ENCODE measurements at places on chromosomes 1 and 21. TPM values are rescaled to one million over a fixed set of nuclear protein-coding genes. Genes with fewer than 3 reads are reported as not detected.

Gene RGS16
- 5.5 TPM for total RNA-seq

Gene KAZN
- total RNA-seq = 30.6 TPM

Gene MYBPH
- total RNA-seq = not detected

Gene CD84
- total RNA-seq = 33.4 TPM

Gene IQGAP3
- total RNA-seq = 4.2 TPM

Gene OR6K3
- not detected for total RNA-seq

Gene ZNHIT6
- 14.8 TPM for total RNA-seq

GRCh38 chr1:99456536-99456935, 189.4 kb upstream of the PALMD start:
- DNase-seq = no peak

DNA sequence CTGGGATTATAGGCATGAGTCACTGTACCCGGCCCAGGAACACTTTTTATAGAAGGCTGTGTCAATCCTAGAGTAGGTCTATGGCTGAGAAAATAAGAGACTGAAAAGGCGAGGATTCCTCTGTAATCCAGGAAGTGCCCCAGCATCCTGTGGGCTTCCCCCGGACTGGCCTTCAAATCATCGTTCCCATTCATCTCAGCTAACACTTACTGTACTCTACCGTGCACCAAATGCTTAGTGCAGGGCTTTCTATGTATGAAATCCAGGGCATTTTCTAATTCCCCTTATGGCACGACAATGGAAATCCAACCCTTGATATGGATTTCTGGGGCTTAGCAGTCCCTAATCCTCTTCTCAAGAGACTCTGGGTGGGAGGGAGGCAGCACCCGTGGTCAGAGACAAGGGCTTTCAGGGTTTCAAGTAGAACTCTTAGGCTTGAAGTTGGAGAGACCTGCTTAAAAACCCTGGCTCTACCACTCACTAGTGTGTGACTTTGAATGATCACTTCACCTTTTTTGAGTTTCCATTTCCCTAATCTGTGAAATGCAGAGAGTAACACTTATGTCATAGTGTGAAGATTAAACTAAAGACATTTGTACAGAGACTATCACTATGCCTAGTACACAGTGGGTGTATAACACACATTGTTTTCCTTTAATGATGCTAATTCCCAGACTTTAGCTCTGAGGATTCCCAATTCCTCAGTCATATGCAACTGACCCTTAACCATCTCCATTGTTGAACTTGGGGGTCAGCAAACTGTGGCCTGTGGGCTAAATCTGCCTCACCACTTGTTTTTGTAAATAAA, 20.3 kb downstream of the MECR start:
- DNase-seq = no peak

DNA sequence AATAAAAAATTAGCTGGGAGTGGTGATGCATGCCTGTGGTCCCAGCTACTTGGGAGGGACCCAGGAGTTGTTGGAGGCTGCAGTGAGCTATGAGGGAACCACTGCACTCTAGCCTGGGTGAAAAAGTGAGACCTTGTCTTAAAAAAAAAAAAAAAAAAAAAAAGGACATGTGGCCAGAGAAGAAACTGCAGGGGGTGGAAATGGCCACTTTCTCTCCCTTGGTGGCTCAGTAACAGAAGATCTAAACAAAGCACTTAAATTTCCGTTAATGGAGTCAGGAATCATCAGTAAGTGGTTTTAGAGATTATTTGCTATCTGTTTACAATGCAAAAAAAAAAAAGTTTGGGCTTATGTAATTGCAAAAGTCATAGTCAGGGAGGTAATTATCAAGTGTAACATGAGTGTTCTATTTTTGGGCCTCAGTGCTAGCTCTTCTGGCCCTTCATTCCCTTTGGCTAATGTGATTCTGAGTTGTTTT, 19.3 kb upstream of the OPRD1 start:
- DNase-seq = no peak

GRCh38 chr1:67713057-67713846, 28.3 kb downstream of the GADD45A start:
- DNase-seq = no peak

DNA sequence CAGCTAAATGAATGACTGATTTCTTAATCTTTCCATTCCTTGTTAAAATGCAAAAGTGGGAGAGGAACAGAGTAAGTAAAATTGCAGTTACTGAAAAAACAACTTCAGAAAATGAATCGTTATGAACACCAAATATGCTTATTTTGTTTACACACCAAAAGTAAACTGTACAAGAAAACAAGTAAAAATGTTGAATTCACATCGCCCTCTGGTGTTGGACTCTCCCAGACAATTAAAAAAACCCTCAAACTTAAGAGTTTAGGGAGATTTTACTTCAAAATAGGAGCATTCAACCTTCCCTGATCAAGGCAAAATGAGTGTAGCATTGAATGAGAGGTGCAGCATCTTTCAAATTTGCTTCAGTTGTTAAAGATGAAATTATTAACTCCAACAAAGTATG, 19.4 kb upstream of the ESRRG start:
- no peak for DNase-seq

DNA sequence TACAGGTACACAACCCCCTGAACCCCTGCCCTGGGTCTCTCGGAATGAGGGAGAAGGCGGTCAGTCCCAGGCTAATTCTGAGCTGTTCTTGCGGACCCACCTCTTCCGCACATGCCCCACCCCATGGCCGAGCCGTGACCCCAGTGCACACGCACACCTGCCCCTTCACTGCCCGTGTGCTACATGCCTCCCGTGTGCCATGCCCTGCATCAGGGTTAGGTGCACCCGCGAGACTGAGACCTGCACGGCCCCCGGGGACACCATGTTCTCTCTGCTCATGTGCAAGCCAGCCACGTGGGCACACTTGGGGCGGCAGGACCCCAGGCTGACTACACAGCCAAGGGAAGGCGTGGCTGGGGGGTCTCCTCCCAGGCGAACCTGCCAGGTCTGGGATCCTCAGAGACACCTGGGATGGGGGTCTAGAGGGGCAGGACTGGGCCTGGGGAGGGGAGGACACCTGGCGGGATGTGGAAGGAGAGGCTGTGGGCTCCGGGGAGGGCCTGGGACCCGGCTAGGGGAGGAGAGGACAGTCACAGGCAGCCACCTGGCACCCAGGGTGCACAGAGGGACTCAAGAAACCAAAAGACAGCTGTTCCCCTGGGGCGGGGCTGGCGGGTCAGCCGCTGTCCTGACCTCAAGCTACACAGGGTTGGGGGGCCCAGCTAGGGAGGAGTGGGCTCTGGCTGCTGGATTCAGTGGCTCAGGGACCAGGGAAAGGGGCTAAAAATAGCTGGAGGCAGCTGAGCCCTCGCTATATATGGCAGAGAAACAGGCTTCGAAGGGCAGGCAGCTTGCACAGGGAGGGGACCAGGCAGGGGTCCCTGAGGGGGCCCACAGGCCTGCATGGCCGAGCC, 133.4 kb downstream of the CASZ1 start:
- DNase-seq = no peak

DNA sequence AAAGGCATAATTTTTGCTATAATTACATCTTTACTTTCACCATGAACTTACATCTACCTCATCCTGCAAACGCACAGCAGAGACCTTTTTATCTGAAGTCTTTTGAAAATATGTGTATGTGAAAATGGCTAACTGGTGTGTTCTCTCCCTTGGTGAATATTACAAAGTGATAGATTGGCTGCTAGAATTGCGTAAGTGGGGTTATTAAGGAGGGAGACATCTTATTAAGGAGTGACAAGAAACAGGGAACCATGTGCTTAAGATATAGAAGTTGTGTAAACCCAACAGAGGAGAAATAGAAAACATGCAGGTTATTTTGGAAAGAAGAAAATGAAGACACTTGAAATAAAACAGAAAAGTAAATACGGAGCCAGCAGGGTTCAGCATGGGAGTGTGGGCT, 7.8 kb downstream of the KCNJ15 start:
- no peak for DNase-seq

DNA sequence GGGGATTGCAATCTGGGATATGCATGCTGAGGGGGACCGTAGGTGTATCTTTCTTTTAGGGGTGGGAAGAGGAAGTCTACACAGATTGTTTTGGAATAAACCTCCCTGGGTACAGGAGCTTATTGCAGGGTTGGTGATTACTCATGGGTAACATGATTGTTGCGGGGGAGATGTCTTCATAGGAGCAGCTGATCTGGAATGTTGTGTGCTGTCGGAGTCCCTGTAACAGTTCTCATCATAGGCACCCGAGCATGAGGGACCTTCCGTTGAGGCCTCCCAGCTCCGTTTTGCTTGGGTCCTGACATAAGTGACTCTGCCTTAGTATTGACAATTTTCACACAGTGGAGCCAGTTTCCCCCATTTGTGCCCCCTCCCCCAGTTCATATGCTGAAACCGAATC, 4.2 kb upstream of the PRXL2B start:
- no peak for DNase-seq

- no peak for DNase-seq
Measured at GRCh38 chr1:31460027-31460426, 47.0 kb downstream of the SERINC2 start.

DNA sequence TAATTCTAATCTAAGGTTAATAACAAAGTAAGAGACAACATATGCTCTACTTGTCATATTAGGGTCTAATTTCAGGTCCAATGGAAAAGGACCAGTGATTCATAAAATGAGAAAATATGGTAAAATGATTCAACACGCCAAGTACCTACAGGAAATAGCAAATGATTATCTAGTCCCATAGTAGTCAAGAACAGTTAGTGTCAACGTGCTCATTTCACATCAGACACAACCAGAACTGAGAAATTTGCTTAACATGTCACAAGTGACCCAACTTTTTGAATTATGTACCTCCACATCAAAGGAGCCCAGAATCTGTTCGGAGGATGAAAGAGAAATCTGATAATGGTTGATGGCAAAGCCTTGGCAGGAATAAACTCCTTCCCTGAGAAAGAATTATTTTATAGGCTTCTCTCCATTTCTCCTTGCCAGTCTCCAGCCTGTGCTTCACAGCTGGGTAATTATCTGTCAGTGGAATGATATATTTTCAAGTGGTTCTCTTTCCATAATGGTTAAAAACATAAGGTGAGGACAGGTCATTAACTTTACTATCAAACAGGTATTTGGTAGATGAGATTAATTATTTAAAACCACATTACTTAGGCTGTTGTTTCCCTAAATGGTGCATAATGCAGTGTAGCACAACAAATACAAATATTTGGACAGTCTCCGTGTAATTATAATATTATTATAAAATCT, 83.2 kb downstream of the APP start:
- DNase-seq = no peak

- no peak for DNase-seq
Measured at GRCh38 chr1:245530937-245531336, 376.2 kb downstream of the KIF26B start.

DNA sequence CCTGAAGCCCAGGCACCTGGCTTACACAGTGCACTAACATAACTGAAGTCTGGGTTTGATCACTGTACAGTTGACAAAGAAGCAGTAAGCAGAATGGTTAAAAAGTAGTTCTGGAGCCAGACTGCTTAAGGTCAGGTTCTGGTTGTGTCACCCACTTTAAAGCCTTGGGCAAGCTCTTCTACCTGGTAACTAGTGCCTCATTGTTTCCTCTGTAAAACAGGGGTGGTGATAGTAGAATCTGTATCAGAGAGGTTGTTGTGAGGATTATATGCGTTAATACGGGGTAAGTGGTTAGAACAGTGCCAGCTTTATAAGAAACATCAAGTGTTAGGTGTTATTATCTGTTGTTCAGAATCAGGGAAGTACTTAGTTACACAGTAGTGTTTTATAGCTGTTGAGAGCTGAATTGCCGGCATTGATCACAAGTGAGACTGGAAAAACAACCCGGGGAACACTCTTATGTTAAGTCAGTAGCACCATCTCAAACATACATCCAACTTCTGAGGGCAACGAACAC, 3.7 kb downstream of the BACH1 start:
- DNase-seq = no peak

GRCh38 chr1:198620951-198621824, 17.7 kb upstream of the PTPRC start:
- no peak for DNase-seq

All from omental fat pad (tissue), 4 donors.